ENCODE measurements at places on chromosomes 4 and X.

- DNase-seq: no peak
Measured at GRCh38 chr4:76564123-76564915, 129.3 kb downstream of the SHROOM3 start.

DNA sequence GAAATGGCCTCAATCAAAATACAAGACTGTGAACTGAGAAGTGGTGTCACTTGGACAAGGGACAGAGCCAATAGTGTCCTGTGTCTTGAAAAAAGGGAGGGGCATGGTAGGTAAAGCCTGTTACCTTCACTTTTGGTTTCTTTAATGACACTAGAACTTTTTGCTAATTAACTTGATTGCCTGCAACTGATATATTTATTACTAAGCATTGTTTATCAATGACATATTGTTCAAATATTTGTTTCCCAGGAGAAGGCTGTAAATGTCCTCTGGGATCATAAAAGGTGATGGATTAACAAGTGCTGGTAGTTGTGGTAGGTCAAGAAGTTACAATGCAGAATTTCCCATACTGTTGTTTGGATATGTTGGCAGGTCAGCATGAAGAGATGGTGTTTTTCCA is 93.8 kb upstream of the SCML1 start:
- no peak for DNase-seq

DNA sequence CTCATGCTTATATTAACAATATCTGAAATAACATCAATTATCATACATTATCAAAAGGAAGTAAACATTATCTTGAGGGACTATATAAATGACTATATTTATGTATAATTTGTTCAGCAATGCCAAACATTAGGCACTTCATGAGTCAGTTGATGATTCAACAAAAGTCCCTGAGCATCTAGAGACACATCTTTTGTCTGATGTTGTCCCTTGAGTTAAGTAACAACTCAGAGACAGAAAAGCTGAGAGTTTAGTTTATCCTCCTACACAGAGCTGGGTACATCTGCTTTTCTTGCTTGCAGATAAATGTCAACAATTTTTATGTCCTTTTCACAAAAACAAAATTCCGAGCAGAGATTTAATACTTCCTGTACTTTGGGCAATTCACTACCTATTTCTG is 311.1 kb downstream of the INPP4B start:
- no peak for DNase-seq

- DNase-seq: no peak
Measured at GRCh38 chrX:37896511-37896890, 49.1 kb upstream of the DYNLT3 start.

GRCh38 chrX:30141966-30142365 is 73.4 kb upstream of the MAGEB2 start:
- DNase-seq: no peak

GRCh38 chr4:33961761-33962160 is 2282.6 kb downstream of the ARAP2 start:
- no peak for DNase-seq

GRCh38 chr4:54118850-54119589 is 19.1 kb downstream of the GSX2 start:
- DNase-seq: no peak

GRCh38 chr4:128060121-128060698 is 902 bp upstream of the LARP1B start:
- DNase-seq: no peak

All from activated CD4-positive, alpha-beta T cell treated with anti-CD3 and anti-CD28 coated beads, Interleukin-2, amount 50 U/mL, for 48 hours (primary cell).